Kidney (tissue), 22 donors: ENCODE measurements at places on chromosomes 7 and 10.

DNA sequence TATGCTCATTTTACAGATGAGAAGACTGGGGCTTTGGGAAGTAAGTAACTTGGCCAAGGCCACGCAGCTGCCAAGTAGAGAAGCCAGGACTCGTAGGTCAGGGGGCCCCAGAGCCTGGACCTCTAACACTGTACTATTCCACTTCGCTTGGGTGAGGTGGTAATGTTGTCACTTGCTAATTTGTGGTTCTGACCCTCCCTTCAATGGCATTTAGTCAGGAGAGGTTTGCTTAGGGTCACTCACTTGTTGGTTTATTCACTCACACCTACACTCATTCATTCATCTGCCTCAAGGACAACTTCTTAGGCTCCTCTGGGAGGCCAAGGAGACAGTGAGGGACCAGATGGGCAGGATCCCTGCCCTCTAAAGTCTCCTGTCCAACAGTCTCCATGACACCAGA lies 21.3 kb downstream of the BTBD16 start:
- DNase-seq, result peak; percentile 9
- H3K27me3 ChIP-seq, result no peaks in the 10 kb centered on the region
- H3K36me3 ChIP-seq, result no peaks in the 10 kb centered on the region
- no peak overlapping the region for H3K27ac ChIP-seq

DNA sequence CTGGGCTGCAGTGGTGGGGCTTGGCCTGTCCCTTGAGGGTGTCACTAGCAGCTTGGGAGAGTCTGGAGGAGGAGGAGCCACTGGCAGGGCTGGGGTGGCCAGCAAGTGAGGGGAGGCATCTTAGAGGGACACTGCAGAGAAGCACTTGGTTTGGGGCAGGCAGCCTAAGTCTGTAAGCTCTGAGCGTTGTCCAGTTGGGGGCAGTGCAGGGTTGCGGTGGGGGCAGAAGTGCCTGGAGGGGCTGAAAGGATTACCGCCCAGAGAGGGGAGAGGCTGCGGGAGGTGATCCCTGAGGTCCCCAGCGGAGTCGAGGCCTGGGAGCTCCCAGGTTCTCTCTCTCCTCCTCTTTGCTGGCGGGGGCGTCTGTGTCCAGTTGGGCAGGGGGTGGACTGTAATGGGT lies 7.4 kb downstream of the ADCYAP1R1 start:
- no peak overlapping the region for H3K27ac ChIP-seq
- no peaks in the 10 kb centered on the region for H3K36me3 ChIP-seq
- H3K27me3 ChIP-seq, result no peaks in the 10 kb centered on the region
- H3K4me1 ChIP-seq, result no peaks in the 10 kb centered on the region
- H3K4me3 ChIP-seq, result no peak overlapping the region

GRCh38 chr7:100166970-100167911 lies 1.2 kb downstream of the GAL3ST4 start:
- H3K4me1 ChIP-seq, result peaks cover 3% of the 10 kb centered on the region
- no peak for DNase-seq
- no peak overlapping the region for H3K27ac ChIP-seq
- H3K36me3 ChIP-seq, result no peaks in the 10 kb centered on the region
- H3K4me3 ChIP-seq, result no peak overlapping the region
- H3K27me3 ChIP-seq, result no peaks in the 10 kb centered on the region

- no peaks in the 10 kb centered on the region for H3K27me3 ChIP-seq
- no peak for DNase-seq
- no peaks in the 10 kb centered on the region for H3K4me1 ChIP-seq
- H3K4me3 ChIP-seq, result no peak overlapping the region
Observed at GRCh38 chr10:122854648-122855047, 9.0 kb upstream of the CUZD1 start.

DNA sequence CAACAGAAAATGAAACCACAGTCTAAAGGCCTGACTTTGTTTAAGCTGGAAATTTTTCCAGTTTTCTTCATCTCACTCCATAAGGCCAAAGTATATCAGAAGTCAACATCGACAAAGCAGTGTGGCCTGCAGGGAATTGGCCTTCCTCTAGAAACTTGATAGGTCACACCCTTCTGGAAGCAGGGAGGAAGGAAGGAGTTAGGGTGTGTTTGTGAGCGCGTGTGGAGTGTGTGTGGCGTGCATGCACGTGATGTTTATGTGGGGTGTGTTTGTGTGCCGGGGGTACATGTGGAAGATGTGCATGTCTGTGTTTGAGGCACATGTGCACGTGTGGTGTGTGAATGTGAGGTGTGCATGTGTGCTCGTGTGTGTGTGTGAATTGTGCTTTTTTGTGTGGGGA lies 28.6 kb downstream of the ZC3HAV1 start:
- H3K27ac ChIP-seq, result no peak overlapping the region
- H3K4me3 ChIP-seq, result no peak overlapping the region
- no peaks in the 10 kb centered on the region for H3K27me3 ChIP-seq

- H3K36me3 ChIP-seq, result no peaks in the 10 kb centered on the region
- H3K4me3 ChIP-seq, result no peak overlapping the region
- no peaks in the 10 kb centered on the region for H3K27me3 ChIP-seq
- no peak overlapping the region for H3K27ac ChIP-seq
- no peak for DNase-seq
- peaks cover 10% of the 10 kb centered on the region for H3K4me1 ChIP-seq
Observed at GRCh38 chr10:28685717-28686116, 8.4 kb downstream of the BAMBI start.

DNA sequence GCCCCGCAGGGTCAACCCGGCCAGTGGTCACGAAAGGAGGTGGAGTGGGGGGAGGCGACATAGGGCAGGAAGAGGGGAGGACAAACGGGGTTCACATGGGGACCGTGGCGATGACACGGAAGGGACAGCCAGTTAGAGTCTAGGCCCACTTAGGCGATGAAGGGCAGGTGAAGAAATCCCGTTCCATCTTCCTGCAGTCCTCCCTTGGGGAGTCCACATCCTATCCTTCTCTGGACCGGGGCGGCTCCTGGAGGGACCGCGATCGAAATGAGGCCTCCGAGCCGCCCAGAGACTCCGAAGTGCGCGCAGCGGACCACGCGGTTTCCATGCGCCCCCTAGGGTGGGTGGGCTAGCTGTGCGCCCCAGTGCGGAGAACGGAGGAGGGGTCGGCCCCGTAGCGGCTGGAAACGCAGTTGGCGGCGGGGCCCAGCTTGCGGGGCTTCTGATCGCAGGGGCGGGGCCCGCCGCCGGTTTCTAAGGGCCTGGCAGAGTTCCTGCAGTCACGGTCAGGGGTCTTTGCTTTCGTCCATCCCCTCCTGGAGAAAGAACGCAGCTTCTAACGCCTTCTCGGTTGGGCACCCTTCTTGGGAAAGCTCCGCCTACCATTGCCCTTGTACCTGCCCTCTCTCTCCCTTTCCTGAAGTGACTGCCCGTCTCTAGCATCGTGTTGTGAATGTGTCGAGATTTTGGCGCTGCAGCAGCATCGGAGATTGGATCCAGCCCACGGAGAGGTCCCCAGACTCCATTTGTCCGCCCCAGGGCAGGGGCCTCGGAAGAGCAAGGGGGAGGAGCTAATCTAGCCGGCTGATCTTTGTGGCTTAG lies 17.9 kb upstream of the TMEM225B start:
- H3K27ac ChIP-seq, result no peak overlapping the region
- no peaks in the 10 kb centered on the region for H3K4me1 ChIP-seq
- peak overlapping the region; percentile 76 for H3K4me3 ChIP-seq
- no peaks in the 10 kb centered on the region for H3K36me3 ChIP-seq
